ENCODE measurements at places on chromosomes 5 and 9.
A peak's percentile ranks its signal among the peaks of the same experiment; 100 is the strongest.

DNA sequence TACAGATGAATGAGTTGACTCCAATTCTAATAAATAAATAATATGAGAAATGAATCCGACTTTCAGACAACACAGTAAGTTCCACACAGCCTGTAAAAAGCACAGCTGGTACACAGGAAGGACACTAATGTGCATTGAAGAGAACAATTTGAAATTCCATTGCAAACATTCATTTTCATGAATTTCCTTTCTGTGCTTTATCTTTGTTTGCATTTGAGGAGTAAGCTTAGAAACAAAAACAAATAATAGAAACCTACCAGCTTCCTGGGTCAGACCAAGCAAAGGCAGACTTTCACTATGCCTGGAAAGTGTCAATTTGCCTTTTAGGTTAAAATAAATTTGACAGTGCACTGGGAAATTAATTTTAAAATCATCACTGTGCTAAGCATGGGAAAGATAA is 143.8 kb upstream of the VLDLR start:
- no peak for DNase-seq

DNA sequence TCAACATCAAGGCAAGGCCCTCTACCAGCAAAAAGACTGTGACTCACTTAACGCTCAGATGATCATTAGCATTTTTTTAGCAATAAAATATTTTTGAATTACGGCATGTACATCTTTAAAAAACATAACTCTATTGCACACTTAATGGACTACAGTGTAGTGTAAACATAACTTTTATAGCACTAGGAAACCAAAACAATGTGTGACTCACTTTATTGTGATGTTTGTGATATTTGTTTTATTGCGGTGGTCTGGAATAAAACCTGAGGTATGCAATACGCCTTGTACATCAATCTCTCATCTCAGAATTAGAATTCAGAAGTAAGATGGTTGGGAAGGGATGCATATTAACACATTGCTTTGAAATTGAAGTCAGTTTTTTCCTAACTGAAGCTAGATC is 106.9 kb upstream of the PTCH1 start:
- no peak for DNase-seq

- no peak for DNase-seq
Measured at GRCh38 chr9:96644137-96644536, 11.0 kb downstream of the PRXL2C start.

- DNase-seq = no peak
Measured at GRCh38 chr9:132472599-132472998, 62.6 kb downstream of the CFAP77 start.

GRCh38 chr5:89399548-89399947 is 516.6 kb upstream of the MEF2C start:
- DNase-seq = no peak

DNA sequence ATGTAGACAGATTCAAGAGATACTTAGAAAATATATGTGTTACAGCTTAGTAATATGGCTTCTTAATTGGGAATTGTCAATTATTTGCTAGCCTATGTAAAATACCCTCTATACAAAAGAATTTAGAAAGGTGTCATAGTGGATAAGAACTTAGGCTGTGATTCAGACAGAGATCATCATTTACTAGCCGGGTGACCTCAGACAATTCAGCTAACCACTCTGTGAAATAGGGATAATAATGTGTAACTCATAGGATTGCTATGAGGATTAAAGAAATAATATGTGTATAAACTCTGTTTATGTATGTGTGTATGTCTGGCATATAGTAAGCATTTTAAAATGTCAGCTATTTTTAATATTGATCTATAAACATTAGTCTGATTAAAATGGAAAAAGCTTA is 5.9 kb upstream of the LARS1 start:
- DNase-seq = no peak

DNA sequence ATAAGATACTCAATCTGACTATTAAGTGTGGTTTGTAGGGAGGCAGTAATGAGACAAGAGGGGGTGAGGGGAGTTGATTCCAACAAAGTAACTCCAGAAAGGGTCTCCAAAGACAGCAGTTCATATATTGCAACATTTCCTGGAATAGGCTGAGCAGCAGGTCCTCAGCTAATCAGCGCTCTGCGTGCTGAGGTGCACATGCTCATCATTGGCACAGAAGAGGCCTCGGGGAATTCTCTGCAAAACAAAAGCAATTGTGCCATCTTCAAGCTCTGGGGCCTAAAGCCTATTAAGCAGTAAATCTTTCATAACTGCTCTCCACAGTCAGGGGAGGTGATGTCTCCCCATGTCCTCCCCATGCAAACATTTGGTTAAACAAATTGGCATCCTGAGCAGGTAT is 357.3 kb downstream of the SPOCK1 start:
- no peak for DNase-seq

- DNase-seq = peak; percentile 92
Measured at GRCh38 chr9:71446473-71447411, 321.6 kb downstream of the CEMIP2 start.

- DNase-seq = no peak
Measured at GRCh38 chr5:54792611-54793404, 192.6 kb downstream of the ESM1 start.

DNA sequence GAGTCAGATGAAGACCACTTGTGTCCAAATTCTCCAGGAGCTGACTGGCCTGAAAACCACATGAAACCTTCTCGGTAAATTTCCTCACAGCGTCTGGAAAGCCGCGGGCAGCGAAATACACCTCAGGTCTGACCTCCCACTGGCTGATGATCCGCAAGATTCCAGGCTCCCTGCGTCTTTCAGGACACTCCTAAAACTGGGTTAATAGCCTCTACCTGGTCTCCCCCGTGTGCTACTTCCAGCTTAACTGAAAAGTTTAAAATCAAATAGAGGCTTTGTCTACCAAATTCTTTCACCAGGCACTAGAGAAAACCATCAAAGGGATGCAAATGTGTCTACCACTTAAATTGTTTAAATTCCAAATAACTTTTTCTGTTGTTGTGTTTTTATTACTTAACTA is 312.6 kb downstream of the DRD1 start:
- no peak for DNase-seq

DNA sequence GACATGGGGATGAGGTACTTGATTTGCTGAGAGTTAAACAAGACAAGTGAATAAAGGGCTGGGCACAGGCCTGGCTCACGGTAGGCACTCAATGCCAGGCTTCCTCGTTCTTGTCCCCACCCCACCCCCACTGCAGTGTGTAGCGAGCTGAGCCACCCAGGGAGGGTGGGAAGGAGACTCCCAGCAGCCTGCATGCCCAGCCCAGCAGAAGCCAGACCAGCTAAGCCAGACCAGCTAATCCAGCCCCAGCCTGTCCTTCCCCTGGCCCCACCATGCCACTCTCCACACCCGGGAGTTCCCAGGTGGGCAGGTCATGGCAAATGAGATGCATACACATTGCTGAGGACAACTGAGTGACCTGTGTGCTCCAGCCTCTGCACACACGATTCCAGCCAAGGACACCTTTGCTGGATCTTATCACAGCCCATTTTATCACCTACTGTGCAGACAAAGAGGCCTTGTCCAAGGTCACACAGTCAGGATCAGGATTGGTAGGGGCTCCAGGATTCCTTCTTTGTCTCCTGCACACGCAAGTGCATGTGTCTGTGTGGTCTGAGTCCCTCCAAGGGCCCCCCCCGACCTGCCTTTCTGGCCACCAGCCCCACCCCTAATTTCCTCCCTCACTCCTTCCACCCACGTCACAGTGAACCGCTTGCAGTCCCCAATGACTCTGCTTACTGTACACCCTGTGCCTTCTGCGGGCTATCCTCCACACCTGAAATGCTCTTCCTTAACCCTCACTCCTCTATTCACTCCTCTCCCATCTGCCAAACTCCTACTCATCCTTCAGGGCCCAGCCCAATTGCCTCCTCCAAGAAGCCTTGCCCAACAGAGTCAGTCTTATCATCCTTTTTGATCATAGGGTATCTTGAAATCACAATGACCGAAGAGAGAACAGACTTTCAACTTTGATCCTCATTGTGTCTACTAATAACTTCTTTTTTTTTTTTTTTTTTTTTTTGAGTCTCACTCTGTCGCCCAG is 26.6 kb downstream of the DUSP1 start:
- DNase-seq = no peak

DNA sequence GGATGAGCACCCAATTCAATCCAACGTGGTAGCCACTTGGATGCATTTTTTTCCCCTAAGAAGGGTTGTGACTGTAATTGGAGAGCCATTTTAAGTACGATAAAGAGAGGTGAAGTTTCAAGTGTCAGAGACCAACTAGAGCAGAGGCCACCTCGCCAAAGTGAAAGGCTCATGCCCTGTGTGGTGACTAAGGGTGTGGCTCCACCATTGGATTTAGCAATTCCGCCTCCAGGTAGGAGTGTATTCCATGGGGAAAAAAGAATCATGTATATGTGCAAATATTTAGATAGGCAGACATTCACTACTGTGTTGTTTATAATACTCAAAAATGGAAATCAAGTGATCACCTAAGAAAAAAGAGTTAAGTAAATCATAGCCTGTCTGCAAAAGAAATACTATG is 53.1 kb upstream of the S1PR3 start:
- no peak for DNase-seq

- DNase-seq = no peak
Measured at GRCh38 chr9:69086769-69087168, 51.2 kb downstream of the FXN start.

DNA sequence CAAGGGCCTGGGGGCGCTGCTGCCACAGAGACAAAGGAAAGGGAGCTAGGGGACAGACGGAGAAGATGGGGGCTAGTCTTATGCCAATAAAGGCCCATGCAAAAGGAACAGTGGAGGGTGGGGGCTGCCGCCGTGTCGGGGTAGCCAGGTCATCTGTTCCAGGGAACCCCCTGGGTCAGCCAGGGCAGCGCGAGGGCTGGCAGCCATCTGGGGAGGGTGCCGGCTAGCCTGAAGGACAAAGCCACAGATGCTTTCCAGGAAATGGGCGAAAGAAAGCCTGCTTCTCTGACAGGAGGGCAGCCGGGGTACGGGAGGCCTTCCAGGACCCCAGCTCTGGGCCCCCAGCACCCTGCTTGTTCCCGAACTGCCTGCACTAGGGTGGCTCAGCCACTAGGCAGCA is 1.6 kb upstream of the CARD9 start:
- DNase-seq = no peak

DNA sequence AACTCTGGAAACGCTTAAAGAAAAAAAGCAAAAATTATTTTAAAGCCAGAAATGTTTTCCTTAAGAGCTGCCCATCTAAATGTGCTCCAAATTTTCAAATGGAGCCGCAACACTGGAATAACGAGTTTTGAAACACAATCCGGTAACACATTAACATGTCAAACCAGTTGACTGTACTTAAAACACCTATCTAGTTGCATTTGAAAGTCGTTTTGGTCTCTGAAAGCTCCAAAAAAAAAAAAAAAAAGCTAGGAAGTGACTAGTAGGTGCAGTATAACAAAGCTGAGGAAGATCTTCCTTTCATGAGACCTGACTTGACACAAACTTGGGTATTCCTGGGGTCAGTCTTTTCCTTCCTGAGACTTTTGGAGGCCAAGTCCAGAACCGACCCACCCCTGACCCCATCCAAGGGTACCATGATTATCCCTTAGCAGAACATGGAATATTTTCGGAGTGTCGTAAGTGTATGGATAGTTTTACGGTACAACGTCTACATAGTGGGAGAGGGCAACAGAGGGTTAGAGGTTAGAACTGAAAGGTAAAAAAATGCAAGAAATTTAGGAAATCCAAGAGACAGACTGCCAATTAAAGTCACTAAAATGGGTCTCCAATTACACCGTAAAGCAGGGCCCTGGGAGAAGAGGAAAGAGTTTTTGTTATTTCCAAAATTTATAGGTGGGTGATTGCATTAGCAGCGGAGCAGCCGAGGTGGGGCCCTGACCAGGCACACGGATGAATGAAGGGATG is 812 bp downstream of the CETN3 start:
- DNase-seq = no peak

GRCh38 chr5:143574236-143574635 is 170.8 kb upstream of the NR3C1 start:
- no peak for DNase-seq

DNA sequence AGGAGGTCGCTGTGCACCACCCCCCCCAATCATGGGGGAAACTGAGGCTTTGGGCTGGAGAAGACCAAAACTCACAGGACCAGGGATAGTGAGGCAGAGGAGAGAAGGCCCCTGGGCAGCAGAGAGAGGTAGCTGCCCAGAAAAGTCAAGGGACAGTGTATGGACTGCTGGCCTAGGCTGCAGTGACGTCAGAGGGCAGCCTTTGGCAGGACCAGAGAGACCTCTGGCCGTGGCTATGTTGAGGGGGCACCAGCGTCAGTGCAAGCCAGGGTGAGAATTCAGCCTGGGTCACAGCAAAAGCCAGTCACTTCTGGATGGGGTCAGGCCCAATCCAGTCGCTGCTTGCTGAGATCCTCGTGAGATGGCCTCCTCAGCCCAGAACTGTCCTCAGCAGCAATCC is 26.5 kb downstream of the FLT4 start:
- DNase-seq = no peak

- no peak for DNase-seq
Measured at GRCh38 chr5:36304095-36304805, 2.5 kb upstream of the RANBP3L start.

- DNase-seq = no peak
Measured at GRCh38 chr5:76807296-76807695, 11.5 kb upstream of the F2RL1 start.

- DNase-seq = no peak
Measured at GRCh38 chr9:124046189-124046588, 34.6 kb downstream of the LHX2 start.

DNA sequence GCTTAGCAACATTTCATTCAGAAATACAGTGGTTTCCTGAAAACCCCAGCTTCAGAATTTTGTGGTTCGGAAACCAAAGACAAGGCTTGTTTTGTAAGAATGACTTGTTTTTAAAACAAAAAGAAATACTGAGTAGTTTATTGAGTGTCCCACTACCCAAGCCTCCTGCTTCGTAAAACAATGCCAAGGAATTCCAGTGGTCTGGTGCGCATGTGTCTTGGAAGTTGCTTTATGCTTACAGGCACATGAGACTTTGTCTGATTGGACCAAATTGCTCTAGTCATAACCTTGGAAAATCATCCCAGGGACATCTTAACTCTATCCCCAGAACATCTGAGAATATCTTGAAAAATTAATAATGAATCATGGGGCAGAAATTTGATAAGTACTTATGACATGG is 77.1 kb upstream of the FST start:
- DNase-seq = no peak
